ENCODE measurements at places on chromosomes 3 and 15. TPM values are rescaled to one million over a fixed set of nuclear protein-coding genes. Genes with fewer than 3 reads are reported as not detected.

The DUOXA2 gene
- total RNA-seq = not detected

The THAP10 gene
- 2.6 TPM for total RNA-seq

The EXD1 gene
- under 0.01 TPM for total RNA-seq

The AZI2 gene
- 102 TPM for total RNA-seq

The TERC gene
- 175 TPM for total RNA-seq

Data from fibroblast of villous mesenchyme (primary cell).